ENCODE measurements at places on chromosomes 2 and 18. TPM values are rescaled to one million over a fixed set of nuclear protein-coding genes. Genes with fewer than 3 reads are reported as not detected.

Gene HAUS1
- 72.9 TPM for total RNA-seq

Gene IL1RN
- 0.13 TPM for total RNA-seq

Gene MFSD6
- 8.3 TPM for total RNA-seq

Gene ZNF385B
- total RNA-seq, result not detected

Gene PGAP1
- 16.4 TPM for total RNA-seq

Gene UGT1A7
- not detected for total RNA-seq

Gene ERBB4
- total RNA-seq, result not detected

Gene ARHGAP15
- total RNA-seq, result 1.4 TPM

Gene CHAC2
- 6.9 TPM for total RNA-seq

Gene BOK
- 23.3 TPM for total RNA-seq

Gene GPR39
- not detected for total RNA-seq

Gene CAPN14
- total RNA-seq, result not detected

Gene EML4
- total RNA-seq, result 28.4 TPM

Gene UGT1A6
- total RNA-seq, result not detected

Gene SLC19A3
- 1.0 TPM for total RNA-seq

Gene CHN1
- total RNA-seq, result 80.9 TPM

Gene TACR1
- total RNA-seq, result not detected

Gene ADCYAP1
- total RNA-seq, result not detected

Gene ERFE
- total RNA-seq, result 2.4 TPM

Gene HOXD8
- total RNA-seq, result not detected

Gene LYPD1
- total RNA-seq, result 0.64 TPM

Gene CERKL
- total RNA-seq, result not detected

Gene TMEM198
- total RNA-seq, result 9.2 TPM
